Activated naive CD8-positive, alpha-beta T cell treated with anti-CD3 and anti-CD28 coated beads for 36 hours (primary cell): ENCODE measurements at places on chromosomes 6 and 20. TPM values are rescaled to one million over a fixed set of nuclear protein-coding genes. Genes with fewer than 3 reads are reported as not detected.

The GATA5 gene
- total RNA-seq, result not detected

The SLC22A2 gene
- total RNA-seq, result not detected

The OPN5 gene
- total RNA-seq, result not detected

The DEFB115 gene
- total RNA-seq, result not detected

The FOXF2 gene
- total RNA-seq, result not detected

The VSTM2L gene
- not detected for total RNA-seq

The NR2E1 gene
- not detected for total RNA-seq

The FUT9 gene
- not detected for total RNA-seq

GRCh38 chr6:147001621-147002020 is 202.6 kb upstream of the STXBP5 start:
- H3K4me3 ChIP-seq, result no peak overlapping the region
- no peaks in the 10 kb centered on the region for H3K36me3 ChIP-seq
- DNase-seq, result no peak

DNA sequence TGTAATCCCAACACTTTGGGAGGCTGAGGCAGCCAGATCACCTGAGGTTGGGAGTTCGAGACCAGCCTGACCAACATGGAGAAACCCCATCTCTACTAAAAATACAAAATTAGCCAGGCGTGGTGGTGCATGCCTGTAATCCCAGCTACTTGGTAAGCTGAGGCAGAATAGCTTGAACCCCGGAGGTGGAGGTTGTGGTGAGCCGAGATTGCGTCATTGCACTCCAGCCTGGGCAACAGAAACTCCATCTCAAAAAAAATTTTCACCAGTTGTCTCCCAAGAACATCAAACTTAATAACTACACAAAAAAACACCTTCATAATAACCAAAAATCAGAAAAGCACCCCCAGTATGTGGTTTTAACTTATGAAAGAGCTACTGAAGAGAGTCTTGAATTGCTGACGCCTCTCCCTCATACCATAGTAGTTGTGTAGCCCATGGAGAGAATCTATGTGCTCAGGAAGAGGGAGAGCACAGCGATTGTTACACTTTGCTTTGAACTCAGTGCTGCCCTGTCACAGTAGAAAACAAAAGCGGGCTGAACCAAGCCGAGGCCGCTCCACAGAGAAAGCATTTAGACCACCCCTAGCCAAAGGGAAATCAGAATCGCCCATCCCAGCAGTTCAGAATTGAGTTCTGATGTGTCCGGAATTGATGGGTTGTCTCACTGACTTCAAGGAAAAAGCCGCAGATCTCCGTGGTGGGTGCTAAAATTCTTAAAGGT is 42.0 kb upstream of the GMPR start:
- no peak overlapping the region for H3K4me3 ChIP-seq
- DNase-seq, result no peak
- H3K27ac ChIP-seq, result no peak overlapping the region
- no peaks in the 10 kb centered on the region for H3K4me1 ChIP-seq

DNA sequence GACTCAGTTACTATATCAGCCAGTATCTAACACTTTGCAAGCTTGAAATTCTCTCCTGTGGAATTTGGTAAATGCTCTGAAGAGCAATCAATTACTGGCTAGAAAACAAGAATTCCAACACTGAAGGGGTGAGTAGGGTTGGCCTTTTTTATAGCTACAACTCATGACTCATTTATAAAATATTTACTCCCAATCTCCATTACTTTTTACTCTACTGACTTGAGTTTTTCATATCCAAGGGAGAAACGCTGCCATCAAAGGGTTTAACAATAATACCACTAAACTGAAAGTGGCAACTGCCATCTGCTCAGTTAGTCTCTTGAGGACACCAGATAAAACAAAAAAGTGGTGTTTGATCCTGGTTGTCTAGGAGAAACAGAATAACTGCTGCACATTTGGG is 203.1 kb downstream of the UBE3D start:
- H3K27ac ChIP-seq, result no peak overlapping the region
- H3K4me3 ChIP-seq, result no peak overlapping the region
- no peak for DNase-seq
- H3K4me1 ChIP-seq, result no peaks in the 10 kb centered on the region
- no peaks in the 10 kb centered on the region for H3K27me3 ChIP-seq
- no peaks in the 10 kb centered on the region for H3K36me3 ChIP-seq

GRCh38 chr6:11363881-11364576 is 131.6 kb upstream of the NEDD9 start:
- peak; percentile 68 for DNase-seq
- peaks cover 88% of the 10 kb centered on the region for H3K36me3 ChIP-seq
- H3K27me3 ChIP-seq, result no peaks in the 10 kb centered on the region
- H3K27ac ChIP-seq, result peak overlapping the region; percentile 82

GRCh38 chr6:139230391-139230840 is 61.4 kb downstream of the TXLNB start:
- H3K4me3 ChIP-seq, result no peak overlapping the region
- no peaks in the 10 kb centered on the region for H3K27me3 ChIP-seq
- no peaks in the 10 kb centered on the region for H3K36me3 ChIP-seq
- peaks cover 5% of the 10 kb centered on the region for H3K4me1 ChIP-seq

- no peak for DNase-seq
- H3K27me3 ChIP-seq, result peaks cover 37% of the 10 kb centered on the region
- no peaks in the 10 kb centered on the region for H3K4me1 ChIP-seq
Observed at GRCh38 chr20:46293084-46293483, 15.2 kb downstream of the CDH22 start.

GRCh38 chr20:40582531-40582930 is 106.5 kb downstream of the MAFB start:
- DNase-seq, result no peak
- H3K27me3 ChIP-seq, result peaks cover 8% of the 10 kb centered on the region
- no peak overlapping the region for H3K27ac ChIP-seq
- H3K4me3 ChIP-seq, result no peak overlapping the region

DNA sequence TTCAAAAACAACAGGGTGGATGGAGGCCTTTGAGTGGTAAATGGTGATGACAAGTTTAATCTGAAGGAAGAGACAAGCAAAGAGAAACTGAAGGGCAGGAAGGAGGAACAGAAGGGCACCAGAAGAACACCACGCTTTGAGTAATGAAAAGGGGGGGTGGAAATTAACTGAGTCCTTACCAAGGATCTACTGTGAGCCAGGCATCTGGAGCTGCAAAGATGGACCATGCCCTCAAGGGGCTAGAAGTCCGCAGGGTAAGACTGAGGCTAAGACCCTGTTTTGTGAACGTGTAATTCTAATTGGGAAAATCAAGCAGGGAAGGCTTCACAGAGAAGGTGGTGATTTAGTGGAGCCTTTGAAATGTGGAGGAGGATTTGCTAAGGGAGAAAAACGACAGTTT is 1.6 kb downstream of the NDRG3 start:
- H3K27ac ChIP-seq, result no peak overlapping the region
- peak overlapping the region; percentile 19 for H3K4me3 ChIP-seq
- H3K27me3 ChIP-seq, result no peaks in the 10 kb centered on the region
- DNase-seq, result no peak
- no peaks in the 10 kb centered on the region for H3K36me3 ChIP-seq
